ENCODE measurements at places on chromosomes 7 and 10.

- DNase-seq = no peak
Measured at GRCh38 chr7:24213311-24213710, 70.7 kb upstream of the NPY start.

DNA sequence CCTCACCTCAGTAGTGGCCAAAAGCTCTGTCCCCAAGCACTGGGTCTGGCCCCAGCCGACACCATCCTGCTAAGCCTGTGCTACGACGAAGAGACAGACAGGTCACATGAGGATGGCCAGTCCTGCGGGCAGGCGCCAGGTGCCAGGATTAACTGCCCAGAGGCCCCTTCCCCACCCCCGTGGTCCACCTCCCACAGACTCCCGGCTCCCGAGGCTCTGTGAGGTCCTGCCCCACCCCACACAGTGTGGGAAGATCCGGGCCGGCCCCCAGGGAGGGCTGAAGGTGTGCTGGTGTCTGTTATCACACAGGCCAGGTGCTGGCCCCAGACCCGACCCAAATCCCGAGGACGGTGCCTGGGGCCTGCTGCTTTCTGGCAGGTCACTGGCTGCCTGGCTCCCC, 27.2 kb downstream of the CYP2W1 start:
- no peak for DNase-seq

DNA sequence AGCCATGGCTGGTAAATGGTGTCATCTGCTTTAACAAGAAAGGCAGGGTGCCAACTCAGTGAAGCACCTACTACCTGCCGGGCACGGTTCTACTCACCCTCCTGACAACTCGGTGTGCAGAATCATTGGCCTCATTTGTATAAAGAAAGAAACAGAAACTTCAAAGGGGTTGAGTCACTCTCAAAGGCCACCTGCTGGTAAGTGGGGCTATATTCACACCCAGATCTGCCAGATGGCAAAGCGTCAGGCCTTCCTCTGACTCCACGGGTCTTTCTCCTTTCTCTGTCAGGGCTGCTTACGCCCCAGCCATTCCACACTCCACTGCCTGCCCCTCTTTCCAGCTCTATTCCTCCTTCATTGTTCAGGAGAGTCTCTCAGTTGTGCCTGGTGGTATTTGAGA, 309.2 kb downstream of the GFRA1 start:
- DNase-seq = no peak

DNA sequence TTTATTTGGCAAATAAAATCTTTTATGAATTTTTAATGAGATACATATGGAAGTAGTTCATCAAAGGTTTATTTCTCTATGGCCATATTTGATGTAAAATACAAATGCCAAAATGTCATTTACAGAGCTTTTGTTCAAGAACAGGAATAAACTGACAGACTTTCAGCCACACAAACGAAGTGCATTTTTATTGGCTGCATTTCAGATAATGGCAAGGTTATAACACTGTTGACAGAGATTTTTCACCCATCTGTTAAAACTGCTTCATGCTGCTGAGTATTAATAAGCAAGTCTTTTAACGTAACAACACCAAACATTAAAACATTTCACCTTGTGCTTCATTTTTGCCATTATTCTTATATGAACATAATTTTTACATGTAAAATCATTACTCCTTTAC, 254.4 kb downstream of the ANKRD7 start:
- no peak for DNase-seq

- no peak for DNase-seq
Measured at GRCh38 chr7:140539461-140539860, 60.2 kb upstream of the MKRN1 start.

- no peak for DNase-seq
Measured at GRCh38 chr7:134121632-134122139, 5.5 kb upstream of the LRGUK start.

- no peak for DNase-seq
Measured at GRCh38 chr10:33573606-33574005, 239.1 kb upstream of the NRP1 start.

DNA sequence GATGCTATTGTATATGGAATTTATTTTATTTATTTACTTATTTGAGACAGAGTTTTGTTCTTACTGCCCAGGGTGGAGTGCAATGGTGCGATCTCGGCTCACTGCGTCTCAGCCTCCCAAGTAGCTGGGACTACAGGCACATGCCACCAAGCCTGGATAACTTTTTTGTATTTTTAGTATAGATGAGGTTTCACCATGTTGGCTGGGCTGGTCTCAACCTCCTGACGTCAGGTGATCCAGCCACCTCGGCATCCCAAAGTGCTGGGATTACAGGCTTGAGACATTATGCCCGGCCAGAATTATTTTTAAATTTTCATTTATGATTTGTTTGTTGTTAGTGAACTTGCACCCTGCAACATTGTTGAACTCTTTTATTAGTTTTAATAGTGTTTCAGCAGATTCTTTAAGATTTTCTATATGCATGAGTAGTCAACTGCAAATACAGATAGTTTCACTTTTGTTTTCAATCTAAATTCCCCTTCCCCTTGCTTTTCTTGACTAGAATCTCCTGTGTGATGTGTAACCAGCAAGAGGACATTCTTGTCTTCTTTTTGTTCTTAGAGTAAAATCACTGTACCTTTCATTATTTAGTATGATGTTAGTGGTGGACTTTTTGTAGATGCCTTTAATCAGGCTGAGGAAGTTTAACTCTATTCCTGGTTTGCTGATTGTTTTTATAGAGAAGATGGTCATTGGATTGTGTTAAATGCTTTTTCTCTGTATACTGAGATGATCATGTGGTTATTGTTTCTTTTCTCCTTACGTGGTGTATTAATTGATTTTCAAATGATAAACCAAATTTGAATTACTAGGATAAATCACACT, 27.8 kb downstream of the ZNF33A start:
- DNase-seq = no peak

GRCh38 chr7:150447966-150448788, 2.3 kb upstream of the GIMAP8 start:
- no peak for DNase-seq

DNA sequence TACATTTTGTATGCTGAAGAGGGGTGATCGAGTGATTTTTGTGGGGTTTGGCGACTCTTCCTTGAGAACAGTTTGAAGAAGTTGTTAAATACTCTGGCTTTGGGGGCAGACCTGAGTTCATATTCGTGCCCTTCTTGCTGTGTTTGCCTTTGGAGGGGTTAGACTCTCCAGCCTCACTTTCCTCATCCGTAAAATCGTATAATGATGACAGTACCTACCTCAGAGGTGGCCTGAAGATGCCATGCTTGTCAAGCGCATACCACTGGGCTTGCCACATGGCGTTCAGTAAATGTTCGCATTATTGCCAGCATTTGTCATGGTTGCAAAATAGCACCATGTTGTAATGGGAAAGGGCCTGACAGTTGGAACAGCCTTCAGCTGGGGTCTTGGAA, 1.3 kb downstream of the STK17A start:
- no peak for DNase-seq

GRCh38 chr10:129718548-129719414, 245.3 kb downstream of the EBF3 start:
- no peak for DNase-seq

- DNase-seq = no peak
Measured at GRCh38 chr7:95974108-95974507, 201.8 kb downstream of the DYNC1I1 start.

DNA sequence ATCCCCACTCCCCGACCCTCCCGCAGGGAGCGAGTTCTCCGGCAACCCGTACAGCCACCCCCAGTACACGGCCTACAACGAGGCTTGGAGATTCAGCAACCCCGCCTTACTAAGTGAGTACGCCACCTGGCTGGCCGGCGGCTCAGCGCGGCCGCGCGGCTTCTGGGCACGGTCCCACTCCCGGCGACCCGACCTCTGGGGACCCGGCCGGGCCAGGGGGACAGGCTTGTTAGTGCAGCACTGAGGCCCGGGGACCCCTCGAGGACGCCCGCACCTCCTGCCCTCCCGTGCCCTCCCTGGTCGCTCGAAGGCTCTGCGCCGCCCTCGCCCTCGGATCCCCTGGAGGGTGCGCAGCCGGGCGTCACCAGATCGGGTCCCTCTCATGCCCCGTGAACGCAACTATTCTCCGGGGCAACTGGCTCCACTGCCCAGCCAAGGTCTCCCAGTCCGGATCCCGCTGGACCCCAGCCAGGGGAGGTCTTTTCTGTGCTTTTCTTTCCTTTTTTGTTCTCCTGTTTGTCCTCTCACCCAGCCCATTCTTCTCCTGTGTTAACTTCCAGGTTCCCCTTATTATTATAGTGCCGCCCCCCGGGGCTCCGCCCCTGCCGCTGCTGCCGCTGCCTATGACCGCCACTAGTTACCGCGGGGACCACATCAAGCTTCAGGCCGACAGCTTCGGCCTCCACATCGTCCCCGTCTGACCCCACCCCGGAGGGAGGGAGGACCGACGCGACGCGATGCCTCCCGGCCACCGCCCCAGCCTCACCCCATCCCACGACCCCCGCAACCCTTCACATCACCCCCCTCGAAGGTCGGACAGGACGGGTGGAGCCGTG, 81.8 kb downstream of the PAX2 start:
- no peak for DNase-seq

GRCh38 chr7:99383203-99383602, 8.7 kb downstream of the ARPC1B start:
- no peak for DNase-seq

DNA sequence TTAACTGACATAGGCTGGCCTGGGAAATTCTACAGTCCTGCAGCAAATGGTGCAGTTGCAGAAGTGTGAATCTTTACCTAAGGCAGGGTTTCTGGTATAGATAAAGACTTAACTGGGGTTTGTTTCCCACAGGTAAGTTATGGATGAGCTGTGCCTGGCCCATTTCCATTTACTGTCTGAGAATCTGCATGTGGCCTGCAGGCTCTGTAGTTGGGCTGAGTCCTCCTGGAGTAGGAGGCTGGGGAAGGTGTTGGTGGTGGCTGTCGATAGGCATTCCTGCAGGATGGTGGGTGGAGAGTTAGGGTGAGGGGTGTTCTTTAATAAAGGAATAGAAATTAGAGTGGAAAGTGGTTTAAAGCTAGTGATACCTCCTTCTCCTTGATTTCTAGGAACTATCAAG, 193.5 kb downstream of the AUTS2 start:
- DNase-seq = no peak

GRCh38 chr10:131655101-131655849, 245.5 kb upstream of the PPP2R2D start:
- no peak for DNase-seq

DNA sequence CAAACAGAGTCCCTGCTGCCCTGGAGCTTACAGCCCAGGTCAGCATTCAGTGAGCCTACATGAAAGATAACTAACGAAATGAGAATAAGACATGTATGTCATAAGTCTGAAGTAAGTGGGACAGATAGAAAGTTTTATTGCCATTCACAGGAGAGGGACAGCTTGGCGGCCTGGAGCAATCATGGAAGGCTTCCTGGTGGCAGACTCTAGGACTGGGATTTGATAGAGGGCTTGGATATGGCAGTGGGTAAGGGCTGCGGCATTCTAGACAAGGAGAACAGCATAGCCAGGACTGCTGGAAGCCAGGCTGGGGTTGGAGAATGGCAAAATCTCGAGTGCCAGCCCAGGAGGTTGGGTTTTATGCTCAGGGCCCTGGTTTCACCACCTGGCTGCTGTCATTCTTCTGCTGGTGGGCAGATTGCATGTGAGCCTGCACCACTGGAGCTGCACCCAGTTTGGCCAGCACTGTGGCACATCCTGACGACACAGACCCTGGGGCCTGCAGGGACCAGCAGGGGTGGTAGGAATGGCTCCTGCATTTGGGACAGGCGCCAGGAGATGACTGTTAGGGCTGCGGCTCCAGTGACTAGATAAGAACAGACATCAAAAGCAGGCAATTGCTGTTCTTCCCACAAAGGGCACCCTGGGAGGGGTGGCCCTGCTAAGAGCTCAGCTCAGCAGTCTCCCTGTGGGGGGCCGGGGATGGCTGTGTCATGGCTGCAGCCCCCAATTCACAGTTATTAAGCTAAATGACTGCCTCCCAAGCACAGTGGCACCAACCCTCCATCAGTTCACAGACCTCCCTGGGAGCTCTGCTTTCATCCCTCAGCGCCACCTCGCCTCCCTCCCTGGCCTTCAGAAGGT, 161.1 kb downstream of the RPS24 start:
- no peak for DNase-seq

- DNase-seq = no peak
Measured at GRCh38 chr7:155448632-155449007, 9.3 kb upstream of the EN2 start.

- no peak for DNase-seq
Measured at GRCh38 chr10:95728526-95728925, 27.4 kb upstream of the ENTPD1 start.

- DNase-seq = no peak
Measured at GRCh38 chr10:81021428-81022129, 483.9 kb downstream of the SH2D4B start.

DNA sequence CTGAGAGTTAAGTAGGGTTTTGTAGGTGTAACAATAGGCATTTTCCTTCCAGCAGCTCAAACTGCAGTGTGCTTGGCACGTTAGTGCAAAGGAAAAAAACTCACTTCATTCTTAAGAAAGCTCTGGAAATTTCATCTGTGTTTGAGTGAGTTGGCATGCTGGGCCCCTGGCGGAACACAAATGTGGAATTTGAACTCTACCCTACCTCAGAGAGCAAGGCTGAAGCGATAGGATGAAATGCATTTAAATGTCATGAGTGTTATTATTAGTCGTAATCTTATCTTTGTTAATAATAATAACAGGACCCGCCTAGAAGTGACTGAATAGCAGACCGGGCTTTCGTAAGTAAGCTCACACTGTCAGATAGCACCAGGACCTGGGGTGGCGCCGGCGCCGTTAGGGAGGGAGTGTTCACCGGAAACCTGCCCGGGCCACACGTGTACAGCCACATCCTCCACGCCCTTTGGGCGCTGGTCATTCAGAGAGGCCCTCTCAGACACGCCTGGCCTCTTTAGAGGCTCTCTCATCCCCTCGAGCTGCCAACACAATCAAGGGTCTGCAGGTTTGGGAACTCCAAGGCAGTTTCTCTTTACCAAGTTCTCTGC, 63.5 kb downstream of the GRK5 start:
- no peak for DNase-seq

DNA sequence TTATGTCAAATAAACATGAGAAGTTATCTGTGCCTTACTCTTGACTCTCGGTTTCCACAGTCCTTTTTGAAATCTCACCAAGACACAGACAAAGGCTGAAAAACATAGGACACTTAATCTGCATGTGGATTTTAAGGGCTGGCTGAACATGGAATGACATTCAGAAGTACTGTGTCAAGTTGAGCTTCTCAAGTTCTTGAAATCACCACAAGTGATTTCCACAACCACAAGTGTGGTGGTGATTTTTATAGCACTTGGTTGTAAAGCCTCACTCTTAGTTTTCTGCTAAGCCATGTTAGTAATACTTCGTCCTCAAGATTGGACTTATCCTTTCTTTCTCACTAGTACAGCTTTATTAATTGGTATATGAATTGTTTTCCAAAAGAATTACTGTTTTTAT, 29.6 kb downstream of the FOXP2 start:
- no peak for DNase-seq

- DNase-seq = no peak
Measured at GRCh38 chr7:70037171-70037933, 439.1 kb downstream of the AUTS2 start.
